AG09309 (cell line): ENCODE measurements at places on chromosomes 2 and 18.

- no peak for DNase-seq
These were observed 61.2 kb downstream of the LRPPRC start for GRCh38 chr2:43934567-43934966.

DNA sequence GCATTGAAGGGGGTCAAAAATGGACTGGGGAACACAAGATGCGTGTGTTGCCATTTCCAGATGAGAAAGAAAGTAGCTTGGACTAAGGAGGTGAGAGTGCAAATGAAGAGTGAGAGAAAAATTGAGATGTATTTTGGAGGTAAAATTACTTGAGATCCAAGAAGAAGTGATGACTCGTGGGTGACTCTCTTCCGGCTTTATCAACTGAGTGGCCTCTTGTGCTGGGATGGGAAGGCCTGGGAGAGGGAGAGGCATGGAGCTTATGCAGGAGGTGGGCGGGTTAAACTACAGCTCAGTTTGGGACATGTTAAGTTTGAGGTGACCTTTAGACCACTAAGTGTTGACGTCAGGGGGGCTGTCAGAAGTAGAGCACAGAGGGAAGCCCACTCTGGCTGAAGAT, 34.9 kb downstream of the SULT1C2 start:
- no peak for DNase-seq

DNA sequence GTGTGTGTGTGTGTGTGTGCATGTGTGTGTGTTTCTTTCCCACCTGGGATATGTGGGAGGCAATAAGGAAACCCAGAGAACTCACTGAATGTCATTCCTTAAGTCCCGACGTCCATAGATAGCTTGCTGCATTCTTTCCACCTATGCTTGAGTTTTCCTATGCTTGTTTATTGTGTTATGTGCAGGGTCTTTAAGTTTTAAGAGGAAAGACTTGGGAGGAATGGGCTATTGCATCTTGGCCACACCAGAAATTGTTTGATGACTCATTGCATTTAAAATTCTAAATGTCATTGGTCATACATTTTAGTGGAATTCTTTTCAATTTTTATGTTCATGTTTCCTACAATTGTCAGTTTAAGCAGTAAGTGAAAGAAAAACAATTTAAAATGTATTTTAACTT, 33.7 kb downstream of the STARD6 start:
- no peak for DNase-seq

GRCh38 chr2:191637182-191638078, 40.5 kb upstream of the NABP1 start:
- DNase-seq: no peak

GRCh38 chr2:107525406-107525805, 301.3 kb upstream of the RGPD4 start:
- no peak for DNase-seq
